ENCODE measurements at places on chromosomes 12 and 14.

DNA sequence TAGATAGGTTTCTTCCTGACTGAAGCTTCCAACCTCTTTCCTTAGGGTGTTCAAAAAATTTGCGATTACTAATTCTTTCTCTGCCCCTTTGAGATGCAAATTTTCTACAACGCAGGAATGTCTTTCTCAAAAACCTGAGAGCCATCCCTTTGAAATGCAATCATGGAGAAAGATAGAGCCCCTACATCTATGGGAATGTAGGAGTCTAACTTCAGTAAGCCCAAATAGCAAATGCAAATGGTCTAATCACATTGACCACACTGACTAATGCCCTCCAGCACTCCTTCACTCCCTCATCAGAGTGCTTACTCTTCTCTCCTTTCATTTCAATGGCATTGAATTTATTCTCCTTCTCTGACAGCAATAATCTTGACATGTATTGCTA, 107.1 kb downstream of the SLC6A15 start:
- no peak for DNase-seq

DNA sequence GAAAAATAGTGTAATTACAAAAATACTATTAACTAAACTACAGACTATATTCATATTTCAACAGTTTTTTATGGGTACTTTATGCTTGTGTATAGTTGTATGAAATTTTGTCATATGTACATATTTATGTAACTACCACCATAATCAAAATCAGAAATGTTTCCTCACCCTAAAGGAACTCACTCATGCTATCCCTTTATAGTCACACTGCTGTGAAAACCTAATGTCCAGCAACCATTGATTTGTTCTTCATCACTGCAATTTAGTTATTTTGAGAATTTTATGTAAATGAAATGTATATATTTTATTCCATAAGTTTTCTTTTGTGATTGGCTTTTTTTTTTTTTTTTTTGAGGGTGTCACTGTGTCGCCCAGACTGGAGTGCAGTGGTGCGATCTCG, 278.9 kb upstream of the SLC16A7 start:
- no peak for DNase-seq

GRCh38 chr14:80681651-80682050, 259.9 kb downstream of the CEP128 start:
- no peak for DNase-seq

- no peak for DNase-seq
These were observed 12.4 kb downstream of the IQSEC3 start for GRCh38 chr12:78981-79380.

DNA sequence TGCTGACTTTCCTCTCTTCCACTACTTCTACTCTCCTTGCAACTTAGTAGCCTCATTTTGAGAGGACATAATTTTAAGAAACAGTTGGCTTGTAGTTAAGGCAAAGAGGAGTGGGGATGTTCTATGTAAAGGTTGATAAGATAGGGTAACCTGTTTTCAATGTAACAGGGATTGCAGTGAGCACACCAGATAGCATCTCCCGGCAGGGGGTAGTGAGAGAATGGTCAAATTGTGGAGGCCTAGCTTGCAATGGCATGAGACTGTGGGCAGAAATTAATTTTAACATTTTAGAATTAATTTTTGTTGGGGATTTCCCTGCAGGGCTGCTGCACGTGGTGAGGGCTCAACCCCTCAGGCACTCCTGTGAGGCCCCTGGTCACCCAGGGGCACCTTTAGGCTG, 41.4 kb downstream of the KLRG1 start:
- DNase-seq, result no peak

DNA sequence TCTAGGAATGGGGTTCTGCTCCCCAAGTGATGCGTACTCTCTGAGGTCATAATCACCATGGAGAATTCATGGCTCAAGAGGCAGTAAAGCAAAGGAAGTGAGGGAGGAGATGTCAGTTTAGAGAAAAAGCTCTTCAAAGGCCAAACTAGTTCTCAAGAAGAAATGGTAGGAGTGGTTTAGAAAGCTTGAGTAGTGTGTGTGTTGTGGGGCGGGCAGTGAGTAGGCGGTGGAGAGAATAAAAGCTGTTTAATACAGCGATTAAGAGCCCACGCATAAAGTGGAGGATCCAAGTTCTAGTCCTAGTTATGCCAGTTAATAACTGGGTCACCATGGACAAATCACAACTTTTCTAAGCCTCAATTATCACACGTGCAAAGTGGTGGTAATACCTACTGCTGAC, 55.6 kb downstream of the PTPN21 start:
- DNase-seq, result no peak

GRCh38 chr14:73613046-73613383, 698 bp downstream of the ACOT6 start:
- DNase-seq, result no peak

- DNase-seq, result no peak
These were observed 215.1 kb downstream of the CACNA1C start for GRCh38 chr12:2267703-2268470.

DNA sequence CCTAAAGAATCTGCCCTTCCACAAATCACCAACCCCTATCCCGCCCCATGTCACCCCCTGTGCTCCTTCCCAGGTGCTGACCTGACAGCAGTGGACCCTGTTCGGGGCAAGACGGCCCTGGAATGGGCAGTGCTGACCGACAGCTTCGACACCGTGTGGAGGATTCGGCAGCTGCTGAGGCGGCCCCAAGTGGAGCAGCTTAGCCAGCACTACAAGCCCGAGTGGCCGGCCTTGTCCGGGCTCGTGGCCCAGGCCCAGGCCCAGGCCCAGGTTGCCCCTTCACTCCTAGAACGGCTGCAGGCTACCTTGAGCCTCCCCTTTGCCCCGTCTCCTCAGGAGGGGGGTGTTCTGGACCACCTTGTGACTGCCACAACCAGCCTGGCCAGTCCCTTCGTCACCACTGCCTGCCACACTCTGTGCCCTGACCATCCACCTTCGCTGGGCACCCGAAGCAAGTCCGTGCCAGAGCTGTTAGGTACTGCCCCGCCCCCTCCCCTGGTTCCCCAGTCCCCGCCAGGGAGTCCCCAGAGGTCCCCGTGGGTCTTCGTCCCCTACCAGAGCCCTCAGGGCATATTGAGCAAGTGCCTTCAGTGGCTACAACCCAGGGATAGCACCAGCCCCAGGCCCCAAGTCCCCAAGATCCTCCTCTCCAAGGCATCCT, 2.7 kb downstream of the ANKRD33 start:
- no peak for DNase-seq

- peak; percentile 85 for DNase-seq
These were observed 3.7 kb downstream of the ZFP36L1 start for GRCh38 chr14:68788996-68789820.

DNA sequence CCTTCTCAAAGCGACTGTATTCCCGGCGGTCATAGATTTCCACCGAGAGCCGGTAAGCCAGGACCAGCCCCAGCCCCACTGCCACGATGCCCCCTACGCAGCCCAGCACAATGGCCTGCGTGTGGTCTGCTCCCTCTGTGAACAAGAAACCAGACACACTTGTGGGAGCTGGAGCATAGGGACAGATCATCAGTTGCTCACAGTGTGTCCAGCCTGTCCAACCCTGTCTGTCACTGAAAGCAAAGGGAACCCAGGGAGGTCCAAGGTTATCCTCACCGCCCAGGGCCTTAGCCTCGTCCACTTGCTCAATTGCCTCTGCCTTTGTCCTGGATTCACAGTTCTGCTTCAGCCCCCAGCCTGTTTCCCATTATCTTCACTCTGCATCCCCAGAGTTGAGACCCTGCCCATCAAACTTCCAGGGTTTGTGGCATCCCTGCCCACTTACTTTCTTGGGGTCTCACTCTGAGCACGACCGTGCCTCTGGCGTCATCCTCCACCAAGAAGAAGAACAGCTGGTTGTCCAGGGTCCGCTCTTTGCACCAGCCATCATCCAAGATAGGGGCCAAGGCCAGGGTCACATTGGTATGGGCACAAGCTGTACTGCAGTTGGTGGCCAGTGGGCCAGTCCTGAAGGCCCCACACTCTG, 11.3 kb upstream of the CSAD start:
- no peak for DNase-seq

DNA sequence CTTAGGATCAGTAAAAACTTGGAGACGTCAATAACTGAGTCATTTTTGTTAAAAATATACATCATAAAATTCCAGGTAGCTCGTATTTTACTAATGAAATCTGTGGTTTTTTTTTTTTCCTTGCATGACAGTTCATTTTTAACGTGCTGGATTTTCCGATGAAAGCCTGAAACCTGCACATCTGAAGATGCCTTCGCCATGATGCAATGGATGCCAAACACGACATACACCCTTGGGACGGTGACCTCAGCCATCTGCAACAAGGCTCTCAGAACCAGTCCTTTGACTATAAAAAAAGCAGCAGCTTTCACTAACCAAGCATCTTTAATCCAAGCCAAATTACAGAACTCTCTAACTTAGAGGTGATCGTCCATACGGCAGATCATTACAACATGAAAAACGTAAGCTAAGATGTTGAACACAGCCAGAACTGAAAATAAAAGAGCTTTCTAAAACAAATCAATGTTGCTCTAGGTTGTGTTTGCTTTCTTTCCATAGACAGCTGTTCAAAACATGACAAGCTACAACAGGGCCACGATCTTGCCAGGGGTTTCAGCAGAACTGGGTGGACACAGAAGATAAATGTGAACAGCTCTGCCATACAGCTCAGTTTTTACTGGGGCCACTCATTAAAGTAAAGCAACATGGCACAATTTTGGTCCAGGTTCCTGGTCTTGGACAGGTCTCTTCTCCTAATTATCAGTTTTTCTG, 7.8 kb downstream of the NIN start:
- DNase-seq, result no peak

- DNase-seq, result no peak
These were observed 536.8 kb downstream of the MED13L start for GRCh38 chr12:115740586-115741155.

- DNase-seq, result no peak
These were observed 65.4 kb downstream of the PLEKHA5 start for GRCh38 chr12:19194963-19195362.

DNA sequence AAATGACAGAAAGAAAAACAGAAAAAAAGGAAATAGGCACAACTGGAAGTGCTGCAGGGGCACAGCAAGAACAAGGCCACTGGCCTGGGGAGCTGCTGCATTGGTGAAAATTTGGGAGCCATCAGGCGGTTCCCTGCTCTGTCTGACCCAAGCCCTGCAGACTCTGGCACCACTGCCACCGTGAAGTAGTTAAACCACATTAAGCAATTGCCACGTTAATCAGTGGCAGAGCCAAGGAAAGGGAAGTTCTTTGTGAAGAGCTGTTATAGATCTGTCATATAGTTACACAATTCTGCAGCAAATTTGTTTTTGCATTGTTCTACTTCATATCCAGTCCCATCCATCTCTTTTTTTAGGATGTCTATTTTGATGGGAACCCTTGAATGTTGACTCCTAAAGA, 915.3 kb downstream of the FSCB start:
- DNase-seq, result no peak

GRCh38 chr12:113880988-113881962, 84.8 kb downstream of the RBM19 start:
- no peak for DNase-seq

GRCh38 chr12:6647083-6647604, at the start of gene ACRBP:
TSS of gene ACRBP (minus strand) at chr12:6647432. CDS start at chr12:6647366, 66 bp downstream.
- DNase-seq, result no peak

- DNase-seq, result no peak
These were observed 100.8 kb downstream of the SAMD4A start for GRCh38 chr14:54667764-54668163.

Measured in T follicular helper cell (primary cell).